Epithelial cell of prostate (primary cell): ENCODE measurements at places on chromosomes 2 and 18.

DNA sequence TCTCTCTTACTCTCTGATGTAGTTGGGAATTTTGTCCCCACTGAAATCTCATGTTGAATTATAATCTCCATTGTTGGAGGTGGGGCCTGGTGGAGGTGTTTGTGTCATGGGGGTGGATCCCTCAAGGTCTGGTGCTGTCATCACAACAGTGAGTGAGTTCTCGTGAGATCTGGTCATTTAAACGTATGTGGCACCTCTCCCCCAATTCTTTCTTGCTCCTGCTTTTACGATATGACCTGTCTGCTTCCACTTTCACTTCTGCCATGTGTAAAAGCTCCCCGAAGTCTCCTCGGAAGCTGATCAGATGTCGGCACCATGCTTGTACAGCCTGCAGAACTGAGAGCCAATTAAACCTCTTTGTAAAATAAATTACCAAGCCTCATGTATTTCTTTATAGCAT lies 337.8 kb upstream of the CDH2 start:
- DNase-seq, result no peak

- DNase-seq, result no peak
These were observed 12.4 kb upstream of the TLK1 start for GRCh38 chr2:171173087-171173486.

DNA sequence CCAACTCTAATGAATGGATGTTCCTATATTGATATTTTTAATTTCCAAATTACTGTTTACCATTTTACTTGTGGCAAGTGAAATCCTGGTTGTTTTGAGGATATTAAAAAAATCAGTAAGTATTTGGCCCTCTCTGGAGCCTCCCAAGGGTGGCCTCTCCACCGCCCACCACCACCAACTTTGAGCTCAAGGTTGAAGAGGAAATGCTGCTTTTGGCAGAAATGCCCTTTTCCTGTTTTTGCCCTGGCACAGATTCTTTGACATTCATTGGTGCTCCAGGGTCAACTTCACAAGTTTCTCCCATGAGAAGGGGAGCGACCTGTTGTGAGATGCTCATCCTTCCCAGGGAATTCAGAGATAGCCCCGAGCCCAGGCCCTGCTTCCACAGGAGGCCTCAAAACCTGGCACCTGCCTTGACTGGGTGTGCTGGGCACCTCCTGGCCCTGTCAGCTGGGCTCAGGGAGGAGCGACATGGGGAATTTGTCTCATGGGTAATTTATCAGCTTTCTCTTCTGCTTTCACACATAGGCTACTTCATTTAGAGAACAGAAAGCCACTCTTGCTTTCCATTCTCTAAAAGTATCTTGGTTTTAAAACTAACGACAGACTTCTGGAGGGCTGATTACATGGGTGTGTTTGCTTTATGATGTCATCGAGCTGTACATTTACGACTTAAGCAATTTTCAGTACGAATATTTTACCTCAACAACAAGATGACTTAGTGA lies 6.9 kb downstream of the CD8A start:
- no peak for DNase-seq

DNA sequence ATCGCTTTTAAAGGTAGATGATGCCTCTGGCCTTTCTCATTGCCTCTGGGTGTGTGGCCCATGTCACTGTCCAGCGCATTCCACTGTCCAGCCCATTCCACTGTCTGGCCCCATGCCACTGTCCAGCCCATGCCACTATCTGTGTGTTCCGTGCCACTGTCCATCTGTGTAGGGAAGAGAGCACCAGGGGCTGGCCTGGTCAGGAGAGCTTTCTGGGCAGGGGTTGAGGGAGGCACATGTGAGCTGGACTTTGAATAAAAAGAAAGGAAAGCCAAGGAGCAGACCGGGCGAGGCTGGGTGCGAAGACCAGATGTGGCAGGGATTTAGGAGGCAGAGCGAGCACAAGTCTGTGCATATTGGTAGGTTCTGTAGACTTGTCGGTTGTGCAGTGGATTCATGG lies 236.2 kb downstream of the NEDD4L start:
- no peak for DNase-seq

DNA sequence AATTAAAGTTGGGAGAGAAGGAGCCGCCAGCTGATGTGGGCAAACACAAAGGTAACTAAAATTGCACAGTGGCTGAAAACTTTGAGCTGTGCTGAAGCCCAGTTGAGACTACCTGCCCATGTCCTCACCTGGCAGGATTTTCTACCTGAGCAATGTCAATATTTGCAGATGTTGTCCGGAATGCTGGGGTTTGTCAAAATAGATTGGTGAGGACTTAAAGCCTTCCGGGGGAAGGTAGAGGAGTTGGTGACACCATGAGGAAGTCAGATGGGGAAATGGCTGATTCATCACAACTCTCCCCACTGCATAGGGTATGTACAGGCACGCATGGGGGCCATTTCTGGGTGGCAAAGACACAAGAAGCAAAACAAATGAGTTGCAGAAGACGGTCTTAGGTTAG lies 114.9 kb downstream of the ALK start:
- no peak for DNase-seq

GRCh38 chr2:219071131-219071816 lies 10.6 kb upstream of the IHH start:
- peak; percentile 39 for DNase-seq

GRCh38 chr2:191533693-191534180 lies 144.2 kb upstream of the NABP1 start:
- DNase-seq, result no peak

DNA sequence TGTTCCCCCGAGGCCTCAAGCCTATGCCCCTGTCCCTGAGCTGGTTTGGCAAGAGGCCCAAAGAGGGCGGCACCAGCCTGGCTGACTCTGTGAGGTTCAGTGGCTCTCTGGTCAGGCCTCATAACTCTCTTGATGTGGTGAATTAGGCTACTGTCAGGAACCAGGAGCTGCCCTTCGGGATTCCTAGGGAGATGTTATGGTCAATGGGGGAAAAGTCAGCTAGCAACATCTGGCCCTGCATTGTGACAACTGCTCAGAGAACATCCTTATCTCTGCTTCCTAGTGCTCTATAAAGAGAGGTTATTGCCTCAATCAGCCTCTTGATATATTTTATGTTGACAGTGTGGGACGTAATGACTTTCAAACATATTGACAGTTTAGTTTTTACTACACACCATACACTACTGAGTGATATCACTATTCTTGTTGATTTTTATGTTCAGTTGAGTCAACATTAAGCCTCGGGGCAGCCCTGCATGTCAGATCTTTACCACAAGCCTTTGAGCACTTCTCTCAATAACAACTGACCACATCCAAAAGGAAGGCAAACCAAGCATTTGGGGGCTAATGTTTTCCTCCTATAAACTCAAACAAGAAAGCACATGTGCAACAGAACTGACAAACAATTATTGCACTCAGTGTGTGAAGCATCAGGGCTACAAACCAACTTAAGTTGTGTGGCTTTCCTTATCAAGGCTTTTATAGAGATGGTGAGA lies 448.3 kb upstream of the SLC14A2 start:
- no peak for DNase-seq

DNA sequence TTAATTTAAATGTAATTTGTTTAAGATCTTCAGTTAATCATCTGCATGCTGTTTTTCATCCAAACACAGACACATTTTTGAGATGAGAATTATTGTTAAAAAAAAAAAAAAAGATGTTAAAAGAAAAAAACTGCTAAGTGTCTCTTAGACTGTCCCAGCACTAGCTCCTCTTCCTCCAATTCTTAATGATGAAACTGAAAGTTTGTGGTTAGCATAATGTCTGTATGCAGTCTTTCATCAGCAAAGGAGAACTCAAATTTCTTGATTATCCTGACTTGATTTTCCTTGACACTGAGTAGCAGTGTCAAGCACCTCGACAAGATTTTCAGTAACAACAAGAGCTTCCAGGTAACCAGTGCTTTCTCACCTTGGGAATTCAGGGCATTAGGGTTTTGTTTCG lies 274.4 kb downstream of the LRRTM1 start:
- DNase-seq, result no peak

DNA sequence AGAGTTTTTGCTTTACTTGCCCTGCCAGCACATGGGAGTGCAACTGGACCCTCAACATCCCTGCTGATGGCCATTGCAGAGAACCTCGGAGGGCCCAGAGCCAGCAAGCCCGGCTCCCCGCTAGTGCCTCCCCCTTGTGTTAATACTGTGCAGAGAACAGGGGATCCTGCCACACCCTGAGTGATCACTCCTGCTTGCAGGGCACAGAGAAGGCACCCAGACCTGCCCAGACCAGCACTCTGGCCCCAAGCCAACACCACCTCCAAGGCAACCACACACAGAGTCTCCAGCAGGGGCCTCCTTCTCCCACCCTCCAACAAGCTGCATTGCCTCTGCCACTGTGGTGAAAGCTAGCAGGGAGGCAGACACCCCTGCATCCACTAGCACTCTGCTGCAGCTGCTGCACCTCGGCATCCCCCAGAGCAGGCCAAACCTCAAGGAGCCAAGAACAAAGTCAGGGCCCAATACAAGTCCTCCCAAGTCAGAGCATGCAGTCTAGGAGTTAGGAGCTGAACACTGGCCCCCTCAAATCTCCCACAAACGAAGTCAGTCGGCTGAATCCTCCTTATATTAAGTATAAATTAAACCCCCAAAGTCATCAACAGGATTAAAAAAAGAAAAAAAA lies 157.7 kb downstream of the CCDC178 start:
- DNase-seq, result no peak

DNA sequence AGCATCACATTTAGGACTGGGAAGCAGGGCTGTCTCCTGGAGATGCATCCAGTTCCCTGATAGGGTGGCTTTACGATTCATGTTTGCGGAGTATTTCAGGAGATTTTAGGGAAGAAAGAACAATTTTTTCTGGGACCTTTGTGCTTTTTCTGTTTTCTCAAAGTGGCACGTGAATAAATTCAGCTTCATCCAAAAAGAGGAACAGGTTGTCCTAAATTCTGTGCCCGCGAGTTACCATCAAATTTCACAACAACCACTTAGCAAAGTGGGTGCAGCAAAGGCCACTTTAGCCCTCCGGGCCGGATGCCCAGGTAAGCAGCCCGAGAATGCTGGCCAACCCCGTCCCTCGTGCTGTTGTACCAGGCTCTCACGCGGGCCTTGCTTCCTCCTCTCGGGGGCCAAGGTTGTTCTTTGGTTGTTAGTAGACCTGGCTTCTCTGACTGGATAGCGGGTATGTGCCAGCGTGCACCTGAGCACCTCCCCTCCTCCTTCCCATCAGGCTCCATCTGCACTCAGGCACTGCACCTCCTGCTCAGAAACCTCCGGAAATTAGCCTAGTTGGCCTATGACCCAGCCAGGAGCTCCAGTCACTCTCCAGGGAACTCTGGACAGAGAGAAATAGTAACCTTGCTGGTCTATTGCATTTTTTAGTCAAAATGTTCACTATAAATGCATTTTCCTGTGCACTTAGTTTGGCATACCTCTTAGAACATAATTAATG lies 83.0 kb downstream of the CMPK2 start:
- DNase-seq, result no peak

DNA sequence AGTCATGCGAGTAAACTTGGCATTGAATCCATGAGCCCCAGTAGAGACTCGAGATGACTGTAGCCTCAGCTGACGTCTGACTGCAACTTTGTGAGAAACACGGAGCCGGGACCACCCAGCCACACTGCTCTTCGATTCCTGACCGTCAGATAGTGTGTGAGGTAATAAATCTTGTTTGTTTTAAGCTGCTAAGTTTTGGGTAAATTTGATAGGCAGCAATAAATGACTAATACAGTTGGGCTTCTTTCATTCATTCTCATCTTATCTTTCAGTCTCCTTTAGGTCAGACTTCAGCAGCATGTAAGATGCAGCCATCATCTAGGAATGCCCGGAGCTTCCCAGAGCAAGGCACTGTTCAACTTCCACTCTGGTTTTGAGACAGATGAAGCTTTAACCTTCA lies 8.0 kb upstream of the KLHL29 start:
- no peak for DNase-seq

- DNase-seq, result no peak
These were observed 91.4 kb upstream of the NCK2 start for GRCh38 chr2:105653302-105653701.

DNA sequence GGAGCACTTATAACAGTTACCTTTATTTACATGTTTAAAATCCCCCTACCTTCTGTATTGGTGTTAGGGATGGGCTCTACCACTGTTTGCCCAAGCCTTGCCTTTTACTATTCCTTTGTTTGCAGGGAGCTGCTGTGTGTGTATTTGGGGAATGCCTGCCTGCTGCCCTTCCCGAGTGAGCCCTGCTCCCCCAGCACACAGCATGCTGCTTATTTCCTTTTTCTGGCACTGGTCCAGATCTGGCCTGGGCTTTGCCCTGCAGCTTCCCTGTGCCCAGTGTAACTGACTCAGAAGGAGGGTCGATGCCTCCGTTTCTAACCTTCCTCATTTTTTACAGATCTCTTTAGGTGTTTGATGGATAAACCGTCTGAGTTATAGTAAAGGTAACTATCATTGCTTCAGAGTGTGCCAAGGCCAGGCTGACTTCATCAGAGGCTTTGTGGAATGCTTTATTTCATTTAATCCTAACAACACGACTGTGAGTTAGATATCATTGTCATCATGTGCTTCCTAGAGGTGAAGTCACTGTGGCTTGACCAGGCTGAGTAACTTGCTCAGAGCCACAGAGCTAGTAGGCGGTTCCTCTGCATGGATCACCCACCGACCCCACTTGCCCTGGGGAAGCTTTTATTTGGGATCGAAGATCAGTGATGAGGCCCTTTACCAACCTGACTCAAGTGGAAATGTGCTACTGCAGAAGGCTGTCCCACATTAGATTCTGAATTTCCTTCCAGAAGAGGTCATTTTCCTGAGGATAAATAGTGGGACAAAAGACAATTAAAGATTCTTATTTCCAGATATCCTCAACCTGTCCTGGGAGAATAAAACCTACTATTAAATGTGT lies 238.8 kb downstream of the ZNF407 start:
- no peak for DNase-seq

GRCh38 chr2:54724560-54725342 lies 1.3 kb downstream of the EML6 start:
- DNase-seq, result no peak

- no peak for DNase-seq
These were observed 216.0 kb downstream of the TGIF1 start for GRCh38 chr18:3665780-3666525.

GRCh38 chr18:37309059-37309458 lies 256.5 kb downstream of the CELF4 start:
- DNase-seq, result no peak

GRCh38 chr18:79496978-79497637 lies 101.4 kb downstream of the NFATC1 start:
- DNase-seq, result no peak

GRCh38 chr2:105397025-105397722 lies 1.7 kb downstream of the FHL2 start:
- no peak for DNase-seq

- no peak for DNase-seq
These were observed 129.8 kb downstream of the PXDN start for GRCh38 chr2:1614564-1614963.

DNA sequence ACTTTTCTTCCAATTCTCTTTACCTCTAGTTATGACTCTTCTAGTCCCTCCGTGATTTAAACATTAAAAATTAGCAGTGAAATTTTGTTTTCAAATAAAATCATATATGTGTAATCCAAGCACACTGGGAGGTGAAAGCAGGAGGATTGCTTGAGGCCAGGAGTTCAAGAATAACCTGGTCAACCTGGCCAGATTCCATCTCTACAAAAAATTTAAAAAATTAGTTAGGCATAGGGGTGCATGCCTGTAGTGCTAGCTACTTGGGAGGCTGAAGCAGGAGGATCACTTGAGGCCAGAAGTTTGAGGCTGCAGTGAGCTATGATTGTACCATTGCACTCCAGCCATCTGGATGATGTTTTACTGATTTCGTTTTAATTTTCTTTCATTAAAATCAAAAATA lies 7.0 kb upstream of the VSNL1 start:
- no peak for DNase-seq
